ENCODE measurements at places on chromosomes 2 and 18.

DNA sequence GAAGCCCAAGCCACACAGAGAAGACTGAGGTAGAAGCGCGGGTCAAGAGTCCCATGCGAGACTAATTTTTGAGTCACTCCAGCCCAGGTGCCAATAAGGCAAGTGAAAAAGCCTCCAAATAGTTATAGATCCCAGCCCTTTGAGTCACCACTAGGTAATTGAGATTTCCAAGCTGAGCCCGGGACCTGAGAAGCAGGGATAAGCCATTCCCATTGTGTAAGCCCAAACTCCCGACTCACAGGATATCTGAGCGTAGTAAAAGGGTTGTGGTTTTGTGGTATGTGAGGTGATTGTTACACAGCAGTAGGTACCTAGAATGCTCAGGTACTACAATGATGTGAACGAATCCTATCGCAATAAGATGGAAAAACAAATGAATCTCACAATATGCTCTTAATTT lies 560.7 kb downstream of the DSC3 start:
- DNase-seq = no peak

GRCh38 chr2:216664593-216665034 lies 30.7 kb downstream of the IGFBP5 start:
- no peak for DNase-seq

GRCh38 chr2:8704906-8705305 lies 23.1 kb downstream of the ID2 start:
- no peak for DNase-seq

GRCh38 chr2:232533944-232534710 lies 5.4 kb upstream of the CHRNG start:
- DNase-seq = no peak

DNA sequence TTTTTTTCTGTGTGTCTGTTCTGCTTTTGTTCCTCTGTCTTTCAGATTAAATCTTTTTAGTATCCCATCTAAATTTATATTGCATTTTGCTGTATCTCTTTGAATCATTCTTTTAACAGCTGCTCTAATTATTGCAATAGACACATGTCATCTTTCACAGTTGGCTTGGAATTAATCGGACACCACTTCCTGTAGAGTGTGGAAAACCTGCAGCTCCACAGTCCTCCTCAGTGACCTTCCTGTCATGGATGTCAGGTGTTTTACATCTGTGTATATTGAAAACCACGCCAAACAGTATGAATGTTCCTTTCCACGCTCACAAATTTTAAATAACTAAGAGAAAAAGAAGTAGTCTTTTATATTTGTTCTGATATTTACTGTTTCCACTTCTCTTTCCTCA lies 135.3 kb downstream of the PXDN start:
- peak; percentile 52 for DNase-seq
